Activated CD8-positive, alpha-beta memory T cell treated with anti-CD3 and anti-CD28 coated beads for 1 hour (primary cell): ENCODE measurements at places on chromosomes 11 and 22.

DNA sequence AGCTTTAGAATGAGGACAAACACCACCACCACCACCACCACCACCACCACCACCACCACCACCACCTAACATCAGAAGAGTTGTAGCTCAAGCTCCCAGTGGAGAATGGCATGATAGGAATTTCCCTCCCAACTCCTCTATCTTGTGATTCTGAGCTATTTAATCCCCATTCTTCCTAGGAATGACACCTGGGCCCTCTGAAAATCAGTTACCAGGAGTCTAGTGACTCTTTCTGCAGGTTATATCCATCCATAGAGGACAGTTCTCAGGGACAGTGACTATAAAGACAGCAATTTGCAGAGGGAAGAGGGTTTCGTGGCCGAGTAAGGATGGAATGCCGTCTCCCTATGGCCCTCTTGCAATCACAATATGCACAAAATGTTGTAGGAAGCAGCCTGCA lies 27.8 kb downstream of the MYH9 start:
- DNase-seq, result no peak

GRCh38 chr11:73393479-73394415 lies 17.5 kb downstream of the RELT start:
- peak; percentile 37 for DNase-seq

GRCh38 chr11:129895126-129896041 lies at the start of gene NFRKB:
TSS of gene NFRKB (minus strand) at chr11:129895578. CDS start at chr11:129892849, 2,729 bp downstream.
- peak; percentile 60 for DNase-seq

DNA sequence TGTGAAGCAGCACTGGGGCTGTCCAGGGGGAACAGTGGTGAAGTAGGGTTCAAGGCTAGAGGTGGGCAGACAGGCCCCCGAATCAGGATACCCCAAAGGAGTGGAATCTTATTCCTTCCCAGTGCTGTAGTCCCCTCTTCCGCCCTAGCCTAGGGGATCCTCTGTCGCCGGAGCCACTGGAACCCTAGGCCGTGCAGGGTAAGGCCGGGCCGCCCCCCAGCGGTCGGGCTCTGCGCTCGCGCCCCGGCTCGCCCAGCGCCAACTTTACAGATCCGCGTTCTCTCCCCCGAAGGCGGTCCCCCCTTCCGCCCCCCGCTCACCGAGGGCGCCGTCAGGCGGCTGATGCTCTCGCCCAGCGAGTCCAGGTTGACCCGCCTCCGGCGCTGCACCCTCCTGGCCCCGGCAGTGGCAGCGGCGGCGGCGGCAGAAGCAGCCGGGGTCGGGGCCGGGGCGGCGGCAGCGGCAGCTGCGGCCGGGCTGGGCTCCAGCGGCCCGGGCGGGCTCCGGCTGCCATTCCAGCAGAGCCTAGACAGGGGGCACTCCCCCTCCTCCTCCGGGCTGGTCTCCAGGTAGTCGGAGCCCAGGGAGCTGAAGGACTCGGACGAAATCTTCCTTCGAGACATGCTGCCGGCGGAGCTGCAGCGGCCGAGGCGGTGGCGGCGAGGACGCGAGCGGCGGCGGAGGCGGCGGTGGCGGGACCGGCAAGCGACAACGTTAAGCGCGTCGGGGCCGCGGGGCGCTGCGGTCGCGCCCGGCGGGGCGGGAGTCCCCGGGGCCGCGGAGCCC lies 650 bp downstream of the GUCY1A2 start:
- DNase-seq, result no peak

DNA sequence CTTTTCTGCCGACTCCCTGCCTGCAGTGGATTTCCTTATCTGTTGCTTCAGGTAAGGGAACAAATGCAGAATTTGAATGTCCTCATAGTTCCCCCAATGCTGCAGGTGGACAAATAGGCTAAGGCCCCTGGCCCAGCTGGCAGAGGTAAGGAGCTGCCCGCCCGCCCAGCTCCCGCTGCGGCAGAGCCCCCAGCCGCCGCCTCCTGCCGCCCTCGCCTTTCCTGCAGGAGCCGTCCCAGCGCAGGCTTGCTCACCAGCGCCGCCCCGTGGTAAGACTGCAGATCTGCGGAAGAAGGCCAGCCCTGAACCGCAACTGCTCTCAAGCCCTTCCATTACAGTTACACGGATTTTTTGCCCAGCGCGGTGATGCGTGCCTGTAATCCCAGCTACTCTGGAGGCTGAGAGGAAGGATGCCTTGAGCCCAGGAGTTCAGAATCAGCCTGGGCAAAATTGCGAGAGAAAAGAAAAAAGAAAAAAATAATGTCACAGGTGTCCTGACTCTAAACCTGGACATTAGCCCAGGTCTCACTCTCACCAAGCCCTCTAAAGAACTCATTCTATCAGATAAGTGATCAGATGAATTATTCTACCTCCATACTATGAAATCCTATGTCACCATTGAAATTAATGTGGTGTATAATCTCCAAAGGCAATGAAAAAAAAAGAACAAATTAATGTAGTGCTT lies 51.2 kb upstream of the EMID1 start:
- DNase-seq, result peak; percentile 46

DNA sequence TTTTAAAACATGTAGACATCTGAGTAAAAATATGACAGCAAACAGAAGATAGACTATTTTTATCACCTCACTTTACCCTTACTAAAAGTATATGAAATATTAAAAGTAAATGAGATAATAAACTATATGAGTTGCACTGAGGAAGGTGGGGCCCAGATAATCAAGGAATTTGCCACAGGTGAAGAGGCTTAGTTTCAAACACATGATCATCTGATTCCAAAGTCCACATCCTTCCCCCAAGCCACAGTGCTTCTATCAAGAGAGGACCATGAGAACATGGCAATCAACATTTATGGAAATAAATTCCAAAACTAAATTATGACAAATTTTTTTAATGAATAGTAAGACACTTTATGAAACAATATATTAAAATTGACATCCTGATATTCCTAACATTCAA lies 384.0 kb downstream of the DCDC1 start:
- DNase-seq, result no peak

GRCh38 chr11:66478729-66479393 lies 1.4 kb upstream of the DPP3 start:
- DNase-seq, result no peak
